Epithelial cell of proximal tubule (primary cell): ENCODE measurements at places on chromosomes 4 and X.

DNA sequence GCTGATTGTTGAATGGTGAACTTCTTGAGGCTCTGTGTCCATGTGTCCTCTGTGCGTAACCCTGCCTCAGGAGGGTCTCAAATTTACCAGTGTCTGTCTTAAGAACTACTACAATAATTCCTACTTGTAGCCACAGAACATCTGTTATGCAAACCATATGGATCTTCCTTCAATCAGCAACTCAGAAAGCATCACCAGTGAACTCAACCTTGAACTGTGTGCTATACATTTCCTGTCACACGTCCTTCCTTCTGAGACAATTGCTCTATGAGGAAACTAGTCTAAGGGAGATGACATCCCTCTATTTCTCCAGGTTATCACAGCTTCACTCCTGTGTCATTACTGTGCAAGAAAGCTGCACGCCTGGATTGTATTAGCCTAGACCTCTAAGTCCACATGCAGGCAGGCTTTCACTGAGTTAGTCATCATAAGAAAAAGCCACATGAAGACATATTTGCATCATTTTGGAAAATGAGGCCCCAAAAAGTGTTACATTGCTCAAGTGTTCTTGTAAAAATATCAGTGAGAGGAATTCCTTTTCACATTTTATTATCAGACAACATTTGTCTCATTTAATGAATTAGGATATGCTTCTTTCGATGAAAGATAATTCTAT, 157.8 kb downstream of the AFF2 start:
- DNase-seq: no peak

DNA sequence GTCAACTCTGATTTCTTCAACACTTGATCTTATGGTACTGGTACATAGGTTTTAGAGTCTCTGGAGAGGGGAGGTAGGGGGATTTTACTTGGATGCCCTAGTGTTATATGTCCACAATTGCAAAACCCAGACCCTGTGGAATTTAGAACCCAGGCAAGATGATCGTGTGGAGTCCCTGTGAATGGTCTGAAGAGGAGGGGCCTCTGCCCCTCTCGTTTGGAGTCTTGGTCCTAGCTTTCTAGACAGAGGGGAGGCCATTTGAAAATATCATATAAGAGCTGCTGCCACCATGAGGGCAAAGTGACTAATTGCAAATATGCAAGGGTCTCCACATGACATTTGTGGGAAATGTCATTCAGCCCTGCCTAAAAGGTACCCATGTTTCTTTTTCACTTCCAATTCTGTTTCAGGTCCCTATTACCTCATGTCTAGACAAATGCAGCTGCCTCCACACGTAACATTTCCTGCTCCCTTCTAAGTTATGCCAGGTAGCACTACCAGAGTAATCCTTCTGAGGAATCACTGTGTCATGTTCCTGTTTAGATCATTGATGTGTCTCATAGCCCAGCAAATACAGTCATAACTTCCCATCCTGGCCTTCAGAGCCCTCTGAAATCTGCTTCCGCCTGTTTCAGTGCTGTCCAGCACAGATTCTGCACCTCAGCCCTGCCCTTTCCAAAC, 126.8 kb downstream of the KLHL8 start:
- no peak for DNase-seq

- no peak for DNase-seq
Observed at GRCh38 chr4:61812171-61812570, 612.0 kb downstream of the ADGRL3 start.

GRCh38 chr4:90095000-90095399, 32.2 kb upstream of the CCSER1 start:
- no peak for DNase-seq

- DNase-seq: peak; percentile 54
Observed at GRCh38 chr4:164536814-164537213, 217.1 kb upstream of the SMIM31 start.

GRCh38 chr4:56863441-56864139, 42.1 kb upstream of the SPINK2 start:
- DNase-seq: no peak

DNA sequence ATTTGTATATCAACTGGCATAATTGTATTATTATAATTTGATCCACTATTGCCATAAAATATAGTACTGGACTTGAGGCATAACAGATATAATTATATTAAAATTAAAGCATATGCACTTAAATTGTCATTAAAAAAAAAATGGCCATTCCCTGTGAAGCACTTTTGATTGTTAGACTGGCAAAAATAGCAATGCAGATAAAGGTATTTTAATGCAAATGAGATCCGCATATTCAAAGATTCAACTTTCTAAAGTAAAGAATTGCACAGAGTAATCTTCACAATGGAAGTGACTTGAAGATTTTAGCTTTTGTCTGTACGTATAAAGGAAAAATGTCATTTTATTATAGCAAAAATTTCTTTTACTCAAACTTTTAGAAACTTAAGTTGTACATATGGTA, 871.8 kb upstream of the PABPC4L start:
- no peak for DNase-seq

DNA sequence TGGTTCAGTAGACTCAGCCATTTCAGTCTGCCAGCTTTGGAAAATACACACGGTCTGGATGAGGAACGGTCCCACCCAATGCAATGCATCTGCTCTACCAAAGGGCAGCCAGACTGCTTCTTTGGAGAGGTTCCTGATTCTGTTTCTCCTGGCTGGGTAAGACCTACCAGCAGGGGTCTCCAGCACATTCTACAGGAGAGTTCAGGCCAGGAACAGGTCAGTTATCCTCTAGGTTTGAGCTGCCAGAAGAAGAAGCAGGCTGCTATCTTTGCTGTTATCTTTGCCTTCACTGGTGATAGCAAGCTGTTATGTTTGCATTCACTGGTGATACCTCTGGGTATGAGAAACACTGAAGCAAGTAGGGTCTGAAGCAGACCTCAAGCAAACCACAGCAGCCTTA, 45.5 kb upstream of the PBDC1 start:
- no peak for DNase-seq
